ENCODE measurements at places on chromosomes 6 and 20. TPM values are rescaled to one million over a fixed set of nuclear protein-coding genes. Genes with fewer than 3 reads are reported as not detected.
A peak's percentile ranks its signal among the peaks of the same experiment; 100 is the strongest.

- no peak for DNase-seq
Measured at GRCh38 chr6:163356324-163356723, 58.2 kb upstream of the QKI start.

- DNase-seq: no peak
Measured at GRCh38 chr6:125939026-125939425, 17.5 kb upstream of the HINT3 start.

DNA sequence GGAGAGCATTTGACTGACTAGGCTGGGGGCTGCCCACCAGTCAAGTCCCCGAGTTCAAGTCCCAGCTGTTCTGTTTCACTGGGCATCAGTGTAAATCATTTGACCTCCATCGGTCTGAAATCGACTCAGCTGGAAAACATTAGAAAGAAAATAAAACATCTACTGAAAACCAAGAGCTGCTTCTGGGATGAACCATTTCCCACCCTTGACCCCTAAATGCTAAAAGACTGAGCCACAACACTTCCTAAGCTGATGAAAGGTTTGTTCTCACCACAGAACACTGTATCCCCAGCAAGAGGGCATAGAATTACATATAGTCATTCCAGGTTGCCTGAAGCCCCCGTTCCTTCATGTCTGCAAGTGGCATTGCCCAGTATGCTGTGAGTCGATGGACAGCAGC, 237.0 kb upstream of the TAB2 start:
- DNase-seq: no peak

- peak; percentile 41 for DNase-seq
Measured at GRCh38 chr6:46090115-46091079, 39.4 kb upstream of the ENPP4 start.

GRCh38 chr6:48078120-48078519, 32.9 kb downstream of the PTCHD4 start:
- DNase-seq: no peak

GRCh38 chr20:53126185-53126584, 154.0 kb downstream of the TSHZ2 start:
- no peak for DNase-seq

- no peak for DNase-seq
Measured at GRCh38 chr6:18302561-18303439, 38.5 kb upstream of the DEK start.

GRCh38 chr20:11993886-11994461, 76.3 kb downstream of the BTBD3 start:
- DNase-seq: no peak

GRCh38 chr20:63546256-63546955, 1.1 kb downstream of the SRMS start:
- no peak for DNase-seq

- DNase-seq: no peak
Measured at GRCh38 chr6:159068904-159069578, 24.2 kb upstream of the TAGAP start.

DNA sequence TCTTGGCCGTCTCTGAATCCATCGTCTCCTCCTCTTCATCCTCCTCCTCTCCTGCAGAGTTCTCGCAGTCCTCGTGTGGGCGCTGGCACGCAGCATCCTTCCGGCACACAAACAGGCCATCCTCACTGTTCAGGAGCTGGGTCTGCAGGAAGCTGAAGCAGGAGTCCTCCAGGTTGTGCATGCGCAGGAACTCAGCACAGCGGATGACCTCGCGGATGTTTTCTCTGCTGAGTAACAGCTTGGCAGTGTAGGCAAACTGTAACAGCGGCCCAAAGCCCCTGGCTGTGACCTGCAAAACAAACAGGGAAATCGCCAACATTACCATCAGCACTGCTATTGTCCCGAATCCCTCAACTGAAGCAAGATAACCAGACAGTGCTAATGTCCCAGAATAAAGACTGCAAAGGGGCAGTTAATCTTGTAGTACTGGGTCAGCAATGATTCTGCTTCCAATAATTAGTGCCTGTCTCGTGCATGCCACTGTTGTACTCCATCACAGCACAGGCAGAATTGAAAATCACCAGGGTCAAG, 57.4 kb downstream of the GJA10 start:
- DNase-seq: no peak

Gene TMEM14B
- total RNA-seq: 83.6 TPM

Gene OR12D3
- total RNA-seq: not detected

Gene REM1
- not detected for total RNA-seq

Gene BMP2
- total RNA-seq: 0.15 TPM

Measured in HCT116 (cell line).